ENCODE measurements at places on chromosomes 6 and 20.

GRCh38 chr6:157831424-157832249 is 8.6 kb downstream of the SNX9 start:
- no peak for DNase-seq

DNA sequence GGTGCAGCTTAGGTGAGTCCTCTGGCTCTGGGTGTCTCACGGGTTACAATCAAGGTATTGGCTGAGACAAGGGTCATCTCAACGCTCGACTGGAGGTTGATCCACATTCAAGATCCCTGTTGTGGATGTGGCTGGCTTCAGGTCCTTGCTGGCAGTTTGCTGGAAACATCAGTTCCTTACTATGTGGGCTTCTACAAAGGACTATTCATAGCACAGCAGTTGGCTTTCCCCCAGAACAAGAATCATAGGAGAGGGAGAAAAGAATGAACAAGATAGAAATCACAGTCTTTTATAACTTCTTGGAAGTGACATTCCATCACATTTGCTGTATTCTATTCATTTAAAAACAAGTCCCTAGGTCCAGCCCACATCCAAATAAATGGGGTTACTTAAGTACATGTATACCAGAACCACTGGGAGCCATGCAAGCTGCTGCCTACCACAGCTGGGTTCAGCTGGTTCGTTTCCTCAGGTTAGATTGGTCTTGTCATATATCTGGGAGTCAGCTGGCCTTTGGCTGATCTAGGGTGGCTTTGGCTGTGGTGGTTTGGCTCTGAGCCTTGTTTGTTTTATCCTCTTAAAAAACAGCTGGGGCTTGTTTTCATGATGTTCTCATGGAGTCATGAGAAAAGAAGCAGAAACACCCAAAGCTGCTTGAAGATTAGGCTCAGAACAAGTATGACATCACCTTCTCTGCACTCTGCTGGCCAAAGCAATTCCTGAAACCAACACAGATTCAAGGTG is 433.2 kb upstream of the SPTLC3 start:
- DNase-seq, result no peak

DNA sequence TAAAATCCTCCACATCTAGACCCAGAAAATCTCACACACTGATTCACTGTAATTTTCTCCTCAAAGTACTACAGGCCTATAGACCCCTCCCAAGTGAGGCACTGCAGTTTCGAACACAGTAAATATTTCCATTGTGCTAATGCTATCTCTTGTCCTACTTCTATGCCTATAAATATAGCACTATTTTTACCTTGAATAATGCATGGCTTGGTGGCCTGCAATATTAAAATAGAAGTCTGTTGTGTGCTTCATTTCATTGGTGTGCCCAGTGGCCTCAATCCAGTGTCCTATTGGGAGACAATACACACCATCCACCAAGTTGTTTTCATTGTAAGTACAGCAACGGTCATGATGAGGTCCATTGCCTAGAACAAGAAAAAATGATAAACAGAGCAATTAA is 49.4 kb downstream of the EPM2A start:
- no peak for DNase-seq

DNA sequence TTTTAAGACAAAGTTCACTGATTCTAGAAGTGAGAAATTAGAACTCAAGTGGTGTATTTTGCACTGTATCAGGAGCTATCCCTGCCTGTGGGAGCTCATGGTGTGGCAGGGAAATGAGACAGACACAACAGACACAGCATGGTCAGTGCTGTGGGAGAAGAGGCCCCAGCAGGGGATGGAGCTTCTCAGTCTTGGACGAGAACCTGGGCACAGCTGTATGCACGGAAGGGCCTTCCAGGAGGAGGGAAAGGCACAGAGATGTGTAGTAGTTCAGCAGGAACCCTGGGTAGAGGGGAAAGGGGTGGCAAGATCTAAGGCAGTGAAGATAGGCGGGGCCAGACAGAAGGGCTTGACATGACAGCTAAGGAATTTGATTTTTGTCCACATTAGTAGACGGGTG is 48.8 kb upstream of the KIF25 start:
- DNase-seq, result no peak

- DNase-seq, result no peak
These were observed 36.2 kb upstream of the EPB41L1 start for GRCh38 chr20:36118371-36118770.

DNA sequence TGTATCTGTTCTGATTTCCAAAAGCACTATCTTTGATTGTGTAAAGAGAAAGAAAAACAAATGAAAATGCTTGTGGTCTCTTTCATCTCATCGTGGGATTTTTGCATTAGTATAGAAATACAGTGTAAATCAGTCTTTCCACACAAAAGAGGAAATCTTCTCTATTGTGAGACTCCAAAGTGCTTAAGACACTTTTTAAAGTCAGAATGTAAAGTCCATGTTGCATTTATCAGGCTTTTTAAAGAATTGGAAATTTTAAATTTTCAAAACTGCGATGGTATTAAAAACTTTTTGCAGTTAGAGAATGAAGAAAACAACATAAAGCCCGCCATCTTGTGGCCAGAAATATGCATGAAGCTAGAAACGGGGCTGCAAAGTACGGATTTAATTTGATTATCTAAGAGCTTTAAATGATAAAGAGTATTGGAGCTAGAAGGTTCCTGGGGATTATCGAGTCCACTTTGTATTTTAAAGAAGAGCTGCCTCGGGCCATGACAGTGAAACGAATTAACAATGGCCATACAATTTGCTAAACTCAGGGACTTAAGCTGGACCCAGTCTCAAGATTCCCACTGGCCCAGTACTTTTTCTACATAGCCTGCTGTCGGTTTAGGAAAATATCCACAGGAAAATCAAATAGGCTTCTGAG is 339.6 kb downstream of the ARHGAP18 start:
- peak; percentile 21 for DNase-seq

DNA sequence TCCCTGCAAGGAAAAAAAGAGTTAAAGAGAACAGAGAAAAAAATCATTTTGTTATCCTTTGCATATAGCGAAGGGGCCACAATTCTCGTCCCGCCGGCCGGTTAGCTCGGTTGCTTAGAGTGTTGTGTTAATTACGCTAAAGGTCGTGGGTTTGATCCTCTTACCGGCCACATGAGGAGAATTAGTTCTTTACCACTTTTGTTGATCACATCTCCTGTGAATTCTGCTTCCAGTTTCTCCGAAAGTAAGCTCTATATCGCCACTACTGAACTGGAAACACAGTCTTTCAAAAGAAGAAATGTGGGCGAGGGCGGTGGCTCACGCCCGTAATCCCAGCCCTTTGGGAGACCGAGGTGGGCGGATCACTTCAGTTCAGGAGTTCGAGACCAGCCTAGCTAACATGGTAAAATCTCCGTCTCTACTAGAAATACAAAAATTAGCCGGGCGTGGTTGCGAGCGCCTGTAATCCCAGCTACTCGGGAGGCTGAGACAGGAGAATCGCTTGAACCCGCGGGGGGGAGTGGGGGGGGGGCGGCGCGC is 13.4 kb downstream of the PRSS16 start:
- no peak for DNase-seq

DNA sequence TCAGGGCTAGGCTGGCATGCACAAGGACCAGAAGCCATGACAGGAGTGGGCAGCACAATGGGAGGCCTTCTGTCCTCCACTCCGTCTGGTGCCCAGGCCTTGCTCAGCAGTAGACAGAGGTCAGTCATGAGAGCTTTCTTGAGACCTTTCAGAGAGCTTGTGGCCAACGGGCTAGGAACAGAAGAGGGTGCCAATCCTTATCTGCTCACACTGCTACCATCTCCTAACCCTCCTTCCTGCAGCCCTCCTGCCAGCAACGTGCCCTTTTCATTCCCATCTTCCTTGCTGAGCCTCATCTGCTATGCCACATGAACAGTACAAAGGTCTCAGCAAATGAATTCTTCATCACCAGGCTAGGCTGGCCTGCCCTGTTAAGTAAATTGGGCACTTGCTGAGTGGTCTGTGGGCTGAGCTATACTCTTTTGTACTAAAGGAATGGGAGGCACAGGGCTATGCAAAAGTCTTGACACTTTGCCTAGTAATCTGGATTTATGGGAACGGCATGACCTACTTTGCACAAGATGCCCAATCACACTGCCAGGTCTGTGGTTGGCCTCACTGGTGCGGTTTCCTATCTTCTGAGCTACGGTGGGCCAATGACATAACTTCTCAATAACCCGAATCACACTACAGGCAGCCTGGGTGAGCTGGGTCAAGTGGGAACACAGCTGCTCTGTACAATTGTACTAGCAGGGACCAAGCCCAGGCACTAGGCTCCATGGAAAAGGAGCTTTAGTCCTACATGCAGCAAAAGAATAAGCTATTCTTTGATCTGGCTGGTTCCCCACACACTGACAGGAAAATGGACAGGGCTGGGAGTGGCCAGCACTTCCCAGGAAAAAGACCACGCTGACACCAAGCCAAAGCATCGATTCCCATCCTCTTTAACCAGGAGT is 47.8 kb downstream of the ELOVL5 start:
- peak; percentile 13 for DNase-seq

DNA sequence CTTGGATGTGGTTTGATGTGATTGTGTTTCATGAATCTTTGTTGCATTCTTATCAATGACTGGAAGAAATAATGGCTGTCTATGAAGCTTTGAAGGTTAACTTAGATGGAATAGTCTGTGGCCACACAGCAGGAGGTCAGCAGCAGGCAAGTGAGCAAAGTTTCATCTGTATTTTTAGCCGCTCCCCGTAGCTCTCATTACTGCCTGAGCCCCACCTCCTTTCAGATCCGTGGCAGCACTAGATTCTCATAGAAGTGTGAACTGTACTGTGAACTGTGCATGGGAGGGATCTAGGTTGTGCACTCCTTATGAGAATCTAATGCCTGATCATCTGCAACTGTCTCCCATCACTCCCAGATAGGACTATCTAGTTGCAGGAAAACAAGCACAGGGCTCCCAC is 660.2 kb downstream of the EPHA7 start:
- no peak for DNase-seq

DNA sequence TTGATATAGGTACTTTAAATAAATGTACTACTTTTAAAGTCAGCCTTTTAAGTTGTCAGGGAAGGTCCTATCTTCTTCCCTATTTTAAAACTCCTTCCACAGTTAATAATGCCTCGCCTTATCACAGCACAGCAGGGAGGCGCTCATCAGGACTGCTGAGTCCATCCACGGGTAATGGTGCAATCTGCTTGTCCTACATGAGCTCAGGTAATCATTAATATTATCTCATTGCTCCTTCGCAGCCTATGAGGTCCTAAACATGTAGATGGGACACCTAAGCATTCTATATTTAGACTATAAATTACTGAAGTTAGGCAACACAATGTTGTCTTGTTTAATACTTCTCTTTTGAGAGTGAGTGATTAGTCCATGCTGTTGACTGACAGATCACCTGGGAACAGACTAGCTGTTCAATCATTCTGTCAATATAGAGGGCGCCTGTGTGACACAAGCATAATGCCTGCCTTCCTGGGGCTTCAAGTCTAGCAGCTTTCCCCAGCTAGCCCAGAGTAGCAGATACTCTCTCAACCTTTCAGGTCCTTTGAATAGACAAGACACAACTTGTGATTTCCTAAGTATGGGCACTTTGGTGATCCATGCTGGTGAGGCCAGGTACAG is 91.0 kb downstream of the FYN start:
- no peak for DNase-seq

DNA sequence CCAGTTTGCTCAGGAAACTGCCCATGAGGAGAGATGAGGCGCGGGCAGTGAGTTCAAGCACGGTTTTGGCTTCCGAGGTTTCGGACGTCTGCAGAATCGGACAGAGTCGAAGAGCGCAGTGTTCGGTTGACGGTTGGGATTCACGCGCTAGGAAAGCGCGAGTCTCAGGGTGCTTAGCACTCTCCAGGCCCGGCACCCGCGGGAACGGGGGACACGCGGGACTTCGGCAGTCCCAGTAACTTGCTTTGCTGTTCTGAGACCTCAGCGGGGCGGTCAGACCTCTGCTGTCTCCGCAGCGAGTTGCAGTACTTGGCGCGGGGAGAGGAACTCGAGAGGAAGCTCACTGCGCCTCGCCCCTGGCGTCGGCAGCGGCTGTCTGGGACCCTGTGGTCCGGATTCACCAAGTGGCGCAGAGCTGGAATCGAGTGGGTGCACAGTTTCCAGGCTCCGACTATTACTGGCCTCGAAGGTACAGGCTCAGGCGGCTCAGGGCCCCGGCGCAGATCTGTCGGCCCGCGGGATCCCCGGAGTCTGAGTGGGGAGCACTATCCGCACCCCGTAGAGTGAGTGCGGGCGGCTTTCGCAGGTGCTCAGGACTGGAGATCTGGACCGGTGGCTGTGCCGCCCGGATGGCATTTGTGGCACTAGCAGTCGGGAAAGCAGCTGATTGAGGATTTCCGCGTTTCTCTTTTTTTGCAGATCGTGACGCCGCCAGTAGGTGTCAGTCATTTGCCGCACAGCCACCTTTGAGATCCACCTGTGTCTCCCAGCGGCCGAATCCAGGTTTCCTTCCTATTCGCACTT is at the start of gene POM121L2:
POM121L2 (minus strand) TSS at position 128 of the 804 bp plus-strand sequence; CDS start at position 25, 103 bp downstream.
- peak; percentile 36 for DNase-seq

DNA sequence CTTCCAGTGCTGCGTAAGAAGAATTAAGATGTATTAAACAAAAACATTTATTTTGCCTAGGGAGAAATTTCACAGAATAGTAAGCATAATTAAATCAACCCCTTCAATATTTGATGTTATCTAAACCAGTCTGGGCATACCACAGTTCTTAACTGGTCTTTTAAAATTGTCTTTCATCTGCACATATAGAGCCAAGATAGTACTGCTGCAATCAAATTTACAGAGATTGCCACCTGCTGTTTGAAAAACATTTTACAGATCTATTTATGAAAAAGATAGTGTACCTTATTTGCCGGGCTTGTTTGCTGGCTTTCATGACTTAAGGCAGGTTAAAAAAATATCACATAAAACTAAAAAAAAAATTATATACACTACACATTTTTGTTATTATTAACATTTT is 323.2 kb downstream of the ADGRB3 start:
- DNase-seq, result no peak

GRCh38 chr6:33602180-33602579 is 18.9 kb upstream of the ITPR3 start:
- DNase-seq, result no peak

DNA sequence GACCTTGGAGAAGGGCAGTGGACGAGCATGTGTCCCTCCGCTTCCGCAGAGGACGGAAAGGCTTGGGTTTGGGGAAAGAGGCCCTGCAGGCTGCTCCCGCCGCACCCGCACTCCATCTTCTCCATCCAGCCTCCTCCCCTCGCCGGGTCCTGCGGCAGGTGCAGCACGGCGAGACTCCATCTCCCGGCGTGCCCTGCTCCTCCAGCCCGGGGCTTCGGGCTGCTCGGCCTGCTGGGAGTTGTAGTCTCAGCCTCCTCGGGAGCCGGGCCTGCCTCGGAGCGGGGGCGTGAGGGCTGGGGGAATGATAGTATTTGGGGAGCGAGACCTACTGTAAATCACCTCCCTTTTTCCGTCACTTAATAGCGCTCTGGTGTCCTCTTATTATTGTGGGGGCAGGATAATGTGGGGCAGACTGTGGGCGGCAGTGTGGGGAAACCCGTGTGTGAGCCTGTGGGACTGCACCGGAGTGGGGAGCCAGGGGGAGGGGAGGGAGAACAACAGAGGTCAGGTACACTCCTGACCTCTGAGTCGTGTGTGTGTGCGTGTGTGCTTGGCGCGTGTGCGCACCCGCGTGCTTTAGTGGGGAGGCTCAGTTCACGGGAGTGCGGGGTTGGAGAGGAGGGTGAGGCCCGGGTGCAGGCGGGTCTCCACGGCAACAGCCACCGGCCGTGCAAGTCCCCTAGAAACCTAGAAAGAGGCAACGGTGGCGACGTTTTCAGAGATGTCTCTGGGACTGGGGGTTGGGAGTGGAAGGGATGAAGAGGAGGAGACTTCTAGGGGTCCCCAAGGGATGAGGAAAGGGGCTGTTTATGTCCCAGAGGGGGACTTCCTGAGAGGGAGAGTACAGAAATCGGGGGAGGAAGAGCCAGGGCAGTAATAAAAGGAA is 4.1 kb downstream of the TTBK1 start:
- DNase-seq, result peak; percentile 51

- no peak for DNase-seq
These were observed 14.3 kb upstream of the CBFA2T2 start for GRCh38 chr20:33475381-33476152.

Data from inflammatory macrophage (primary cell).